ENCODE measurements at places on chromosomes 1 and 21.
A peak's percentile ranks its signal among the peaks of the same experiment; 100 is the strongest.

DNA sequence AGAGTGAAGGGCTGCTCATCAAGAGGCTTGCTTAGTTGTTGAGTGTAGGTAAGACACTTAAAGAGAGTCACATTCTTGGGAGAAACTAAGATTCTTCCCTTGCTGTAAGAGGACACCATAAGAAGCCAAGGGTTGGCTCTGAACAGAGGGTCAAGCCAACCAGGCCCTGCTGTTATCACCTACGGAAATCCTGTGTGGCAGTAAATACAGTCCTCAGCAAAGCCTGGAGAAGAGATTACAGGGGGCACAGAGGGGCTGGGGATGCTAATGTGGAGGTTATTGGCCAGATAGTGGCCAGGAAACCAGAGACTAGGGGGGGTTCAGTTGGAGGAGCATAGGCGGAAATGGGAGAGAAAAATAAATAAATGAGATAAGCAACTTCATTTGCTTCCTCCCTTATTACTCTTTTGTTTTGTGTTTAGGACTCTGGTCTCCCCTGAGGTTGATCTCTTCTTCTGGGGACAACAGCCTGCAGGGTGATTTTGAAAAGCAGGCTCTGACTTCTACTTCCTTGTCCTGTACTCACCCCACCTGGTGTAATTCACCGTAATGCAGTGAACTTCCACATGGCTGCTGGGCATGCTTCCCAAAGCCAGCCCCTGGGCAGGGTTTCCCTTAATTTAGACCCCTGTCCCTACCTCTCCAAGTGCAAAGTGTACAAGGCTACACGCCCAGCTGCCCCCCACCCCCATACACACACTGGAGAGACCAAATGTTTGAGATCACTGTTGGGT lies 40.9 kb downstream of the MTARC1 start:
- no peak for DNase-seq

GRCh38 chr1:42085596-42085995 lies 67.6 kb upstream of the GUCA2B start:
- no peak for DNase-seq

DNA sequence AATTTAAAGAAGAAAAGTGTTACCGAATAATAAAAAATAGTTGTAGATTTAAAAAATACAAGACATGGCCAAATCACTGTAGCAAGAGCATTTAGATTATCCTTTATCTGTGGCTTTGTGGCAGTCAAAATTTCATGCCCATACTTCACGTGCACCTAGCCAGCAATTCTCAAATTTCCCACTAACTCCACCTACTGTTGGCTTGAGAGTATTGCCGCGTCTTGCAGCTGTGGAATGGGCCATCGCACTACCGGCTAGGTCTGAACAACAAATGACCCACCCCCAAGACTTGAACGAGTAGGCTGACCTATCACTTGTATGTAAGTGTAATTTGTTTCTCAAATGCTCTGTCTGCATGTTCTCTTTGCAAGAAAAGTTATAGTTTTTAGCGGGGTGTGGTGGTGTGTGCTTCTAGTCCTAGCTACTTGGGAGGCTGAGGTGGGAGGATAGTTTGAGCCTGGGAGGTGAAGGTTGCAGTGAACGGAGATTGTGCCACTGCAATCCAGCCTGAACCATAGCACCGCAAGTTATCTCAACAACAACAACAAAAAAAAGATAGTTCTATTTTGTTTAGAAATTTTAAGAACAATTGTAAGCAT lies 4.1 kb downstream of the KRTAP13-4 start:
- DNase-seq = peak; percentile 9

DNA sequence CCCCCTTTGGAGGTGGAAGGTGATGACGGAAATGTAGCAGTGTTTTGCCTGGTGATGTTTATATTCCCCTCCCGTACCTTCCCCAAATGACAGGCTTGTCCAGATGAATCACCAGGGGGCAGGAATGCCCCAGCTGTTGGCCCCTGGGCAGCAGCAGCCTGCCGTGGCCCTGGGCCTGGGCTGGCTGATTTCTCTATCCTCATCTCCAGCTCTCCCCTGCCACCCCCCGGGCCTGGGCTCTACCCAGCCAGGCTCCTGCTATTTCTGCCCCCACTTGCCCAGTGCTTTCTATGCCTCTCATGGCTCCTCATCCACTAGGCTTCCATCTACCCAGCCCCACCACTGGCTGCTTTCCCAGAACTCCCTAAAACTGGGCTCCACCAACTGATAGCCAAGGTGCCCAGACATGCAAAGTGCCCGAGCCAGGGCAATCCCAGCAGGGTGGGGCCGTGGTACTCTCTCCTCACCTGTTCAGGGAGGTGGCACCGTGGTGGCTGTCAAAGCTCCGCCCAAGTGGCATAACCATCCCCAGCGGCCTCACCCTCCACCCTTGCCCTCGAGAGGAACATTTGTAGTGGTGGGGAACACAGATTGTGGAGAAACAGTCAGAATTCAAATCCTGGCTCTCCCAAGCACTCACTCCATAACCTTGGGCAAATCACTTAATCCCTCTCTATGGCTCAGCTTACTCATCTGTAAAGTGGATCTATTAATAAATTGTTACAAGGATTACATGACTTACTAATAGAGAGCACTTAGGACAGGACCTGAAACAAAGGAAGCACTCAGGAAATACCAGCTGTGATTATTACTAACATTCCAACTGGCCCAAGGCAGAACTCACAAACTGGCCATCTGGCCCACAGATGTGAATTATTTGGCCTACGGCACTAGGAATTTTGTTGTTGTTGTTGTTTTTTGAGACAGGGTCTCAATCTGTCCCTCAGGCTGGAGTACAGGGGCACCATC lies 12.8 kb upstream of the ECE1 start:
- no peak for DNase-seq
